Activated naive CD8-positive, alpha-beta T cell treated with anti-CD3 and anti-CD28 coated beads, Interleukin-2, amount 50 U/mL, for 24 hours (primary cell): ENCODE measurements at places on chromosomes 2 and 18.
A peak's percentile ranks its signal among the peaks of the same experiment; 100 is the strongest.

DNA sequence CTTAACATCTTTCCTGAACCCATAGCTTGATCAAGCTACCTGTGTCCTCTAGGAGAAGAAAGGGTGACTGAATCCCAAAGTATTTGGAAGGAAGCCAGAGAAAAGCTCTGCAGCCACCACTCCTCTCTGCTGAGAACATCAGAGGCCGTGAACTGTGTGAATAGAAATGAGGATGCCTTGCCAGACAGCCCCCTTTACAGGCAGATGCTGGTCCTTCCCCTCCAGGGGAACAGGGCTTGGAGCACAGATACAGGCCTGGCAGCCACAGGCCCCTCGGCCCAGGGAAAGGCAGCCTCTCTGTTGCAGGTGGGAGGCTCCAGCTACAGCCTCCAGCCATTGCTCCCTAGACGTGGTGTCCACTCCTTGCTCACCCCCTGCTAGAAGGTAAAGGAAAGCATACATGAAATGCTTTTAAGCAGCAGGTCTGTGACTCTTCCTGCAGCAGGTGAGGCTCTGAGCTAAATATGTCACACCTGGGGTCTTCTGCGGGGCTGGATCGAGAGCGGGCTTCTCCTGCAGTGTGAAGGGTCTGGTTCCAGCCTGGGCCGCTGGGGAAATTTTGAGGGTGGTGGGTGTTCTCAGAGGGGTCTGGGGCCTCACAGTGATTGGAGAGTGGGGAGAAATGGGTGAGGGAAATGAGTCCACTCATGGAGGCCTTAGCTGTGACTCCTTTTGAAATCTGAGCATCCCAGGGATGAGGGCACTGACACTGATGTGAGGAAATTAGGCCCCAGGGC is 234.0 kb downstream of the KLHL29 start:
- DNase-seq, result no peak

GRCh38 chr18:28177828-28178635 is 1.1 kb upstream of the CDH2 start:
- no peak for DNase-seq

- no peak for DNase-seq
Measured at GRCh38 chr2:60793169-60793568, 37.1 kb downstream of the PAPOLG start.

DNA sequence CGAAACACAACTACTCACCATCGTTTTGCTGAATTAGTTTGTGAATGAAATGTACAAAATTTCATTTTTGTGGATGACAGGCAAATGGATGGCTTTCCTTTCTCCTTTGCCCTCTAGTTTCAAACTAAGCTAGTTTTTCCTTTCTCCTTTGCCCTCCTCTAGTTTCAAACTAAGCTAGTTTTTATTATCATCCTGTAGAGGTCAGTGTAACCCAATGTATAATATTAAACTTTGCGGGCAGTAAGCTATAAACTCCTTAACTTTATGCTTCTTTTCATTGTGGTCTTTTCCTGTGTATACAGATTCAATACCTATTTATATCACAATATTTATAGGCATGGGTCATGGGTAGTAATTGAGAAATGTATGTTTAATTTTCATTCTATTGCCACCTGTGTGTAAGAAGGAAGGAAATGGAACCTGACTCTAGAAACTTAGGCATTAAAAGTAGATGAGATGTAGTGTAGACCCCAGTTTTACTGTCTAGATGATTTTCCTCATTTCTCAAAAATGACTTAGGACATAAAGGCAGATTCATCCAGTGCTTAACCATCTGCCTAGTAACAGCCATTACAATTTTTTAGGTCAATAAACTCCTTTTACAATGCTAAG is 58.1 kb downstream of the MAP3K19 start:
- DNase-seq, result no peak

- DNase-seq, result no peak
Measured at GRCh38 chr2:20634507-20635112, 16.3 kb downstream of the HS1BP3 start.

GRCh38 chr2:21381421-21381820 is 257.7 kb downstream of the TDRD15 start:
- no peak for DNase-seq

GRCh38 chr2:203718087-203718486 is 11.6 kb downstream of the CD28 start:
- DNase-seq, result peak; percentile 63

GRCh38 chr2:227192491-227192890 is 28.1 kb downstream of the COL4A3 start:
- no peak for DNase-seq

DNA sequence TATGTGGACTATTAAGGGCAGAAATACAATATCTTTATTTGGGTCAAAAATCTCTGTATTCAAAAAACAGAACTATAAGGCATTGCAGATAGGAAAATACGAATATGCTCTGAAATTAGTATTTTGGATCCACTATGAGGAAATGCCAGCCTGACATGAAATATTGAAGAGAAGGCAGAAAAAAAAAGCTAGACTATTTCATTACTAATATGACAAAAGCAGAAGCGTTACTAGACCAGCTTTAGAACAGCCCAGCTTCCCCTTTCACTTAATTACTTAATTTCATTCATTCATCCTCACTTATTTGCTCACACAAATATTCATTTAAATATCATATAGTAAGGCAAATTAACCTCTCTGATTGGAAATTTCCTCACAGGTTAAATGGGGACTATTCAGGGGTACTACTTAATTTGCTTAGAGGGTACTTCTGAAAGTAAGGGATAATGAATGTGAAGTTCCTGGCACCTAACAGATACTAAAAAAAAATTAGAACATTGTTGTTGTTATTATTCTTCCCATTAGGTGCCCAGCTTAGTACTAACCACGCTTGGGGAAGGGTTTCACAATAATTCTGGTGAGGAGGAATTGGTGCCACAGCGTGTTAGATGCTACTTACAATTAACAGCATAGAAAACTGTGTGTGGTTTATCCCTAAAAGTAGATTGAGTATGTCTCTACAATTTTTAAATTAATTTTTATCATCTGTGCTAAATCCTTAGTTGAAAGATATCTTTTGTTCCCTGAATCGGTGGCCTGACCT is 71.1 kb upstream of the CTLA4 start:
- DNase-seq, result no peak

GRCh38 chr2:16727256-16727655 is 61.6 kb upstream of the CYRIA start:
- DNase-seq, result no peak

GRCh38 chr2:151051574-151052220 is 210.0 kb downstream of the RBM43 start:
- peak; percentile 18 for DNase-seq

DNA sequence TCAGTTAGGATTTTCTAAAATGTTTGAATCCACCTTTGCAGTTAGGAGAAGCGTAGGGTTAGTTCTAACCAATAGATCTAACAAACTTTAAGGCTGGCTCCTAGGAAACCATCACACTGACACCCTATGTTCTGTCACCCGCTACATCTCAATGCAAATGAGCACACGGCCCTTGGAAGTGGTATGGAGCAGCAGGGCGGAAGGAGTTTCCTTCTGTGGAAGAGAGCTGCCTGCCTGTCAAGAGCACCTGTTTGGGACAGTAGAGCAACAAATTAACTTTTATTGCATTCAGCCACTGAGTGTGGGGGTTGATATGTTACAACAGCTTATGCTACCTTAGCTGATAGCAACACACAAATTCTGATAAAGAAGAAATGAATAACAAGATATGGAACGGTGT is 306.9 kb upstream of the RAB6C start:
- DNase-seq, result no peak

DNA sequence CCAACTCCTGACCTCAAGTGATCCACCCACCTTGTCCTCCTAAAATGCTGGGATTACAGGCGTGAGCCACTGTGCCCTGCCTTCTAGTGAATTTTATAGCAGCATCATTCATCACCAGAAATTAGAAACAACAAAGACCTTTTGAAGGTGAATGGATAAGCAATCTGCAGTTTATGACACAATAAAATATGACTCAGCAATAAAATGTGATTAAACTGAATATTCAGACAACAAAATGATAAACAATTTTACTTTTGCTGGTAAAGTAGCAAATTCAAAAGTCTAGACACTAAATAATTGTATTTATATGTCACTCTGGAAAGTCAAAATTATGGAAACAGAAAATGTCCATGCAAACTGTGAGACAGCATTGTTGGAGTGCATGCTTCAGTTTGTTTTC is 656.6 kb downstream of the CBLN2 start:
- no peak for DNase-seq

DNA sequence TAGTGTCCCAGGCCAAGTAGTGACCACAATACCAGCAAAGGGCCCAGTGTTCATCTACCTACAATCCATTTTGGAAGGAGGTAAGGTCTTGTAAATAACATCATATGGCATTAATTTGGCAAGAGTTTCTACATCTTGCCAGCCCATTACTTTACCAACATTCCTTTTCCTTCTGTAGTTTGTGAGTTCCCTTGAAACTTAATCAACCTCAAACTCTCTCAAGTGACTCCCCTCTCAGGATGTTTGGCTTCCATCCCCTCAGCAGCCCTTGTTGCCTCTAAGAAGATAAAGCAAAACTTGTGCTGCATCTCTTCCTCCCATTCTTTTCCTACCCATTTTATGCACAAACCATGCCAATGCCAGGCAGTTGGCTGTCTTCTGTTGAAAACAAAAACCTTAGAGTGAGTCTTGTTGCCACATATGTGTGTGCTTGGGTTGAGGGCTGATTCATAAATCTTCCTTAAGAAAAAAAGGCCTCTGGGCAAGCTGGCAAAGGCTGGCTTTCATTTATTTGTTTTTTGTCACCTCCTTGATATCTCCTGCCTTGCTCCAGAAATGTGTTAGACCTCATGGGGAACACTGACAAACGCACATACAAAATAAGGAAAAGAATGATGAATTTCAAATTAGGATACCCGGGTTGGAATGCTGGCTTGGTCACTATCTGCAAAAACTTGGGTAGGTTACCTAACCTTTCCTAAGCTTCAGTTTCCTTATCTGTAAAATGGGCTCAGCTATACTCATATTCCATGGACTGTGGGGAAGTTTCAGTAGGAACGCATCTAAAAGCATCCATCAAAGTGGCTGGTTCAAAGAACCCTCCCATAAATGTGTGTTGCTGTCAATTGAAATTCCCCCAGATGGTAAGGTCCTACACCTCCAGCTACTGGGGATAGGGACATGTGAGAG is 29.4 kb upstream of the ST3GAL5 start:
- no peak for DNase-seq

GRCh38 chr2:160268151-160268781 is 68.2 kb upstream of the ITGB6 start:
- DNase-seq, result no peak

- no peak for DNase-seq
Measured at GRCh38 chr18:65527879-65528633, 222.8 kb upstream of the CDH7 start.

DNA sequence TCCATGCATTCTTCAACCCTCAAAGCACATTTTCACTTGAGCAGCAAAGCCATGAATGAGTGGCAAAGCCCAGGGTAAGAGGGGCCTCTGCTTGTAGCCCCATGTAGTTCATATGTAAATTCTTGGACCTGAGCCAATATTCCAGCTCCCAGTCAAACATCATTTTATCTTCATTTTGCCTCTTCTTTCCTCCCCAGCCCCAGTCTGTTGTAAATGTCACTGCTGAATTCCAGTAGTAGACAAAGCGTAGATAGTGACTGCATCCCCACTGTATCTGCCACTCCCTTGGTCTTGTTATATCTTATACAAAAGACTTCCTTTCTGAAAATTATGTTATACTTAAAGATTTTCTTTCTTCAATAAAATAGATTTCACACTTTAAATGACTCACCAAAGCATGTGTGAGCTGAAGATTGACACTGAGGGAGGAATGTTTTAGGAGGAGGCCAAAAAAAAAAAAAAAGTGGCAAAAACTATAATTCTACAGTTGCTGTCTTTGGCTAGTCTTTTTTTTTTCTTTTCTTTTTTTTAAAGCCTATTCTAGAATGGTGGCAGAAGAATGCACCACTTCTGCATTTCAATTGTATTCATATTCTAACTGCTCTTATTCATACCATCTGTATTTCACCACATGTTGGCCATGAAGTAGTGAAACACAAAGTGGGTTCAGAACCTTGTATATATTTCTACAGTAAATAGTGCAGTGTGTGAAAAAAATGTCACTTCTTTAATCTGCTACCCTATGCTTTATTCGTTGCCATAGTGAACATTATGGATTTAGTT is 306.1 kb downstream of the CPS1 start:
- no peak for DNase-seq

DNA sequence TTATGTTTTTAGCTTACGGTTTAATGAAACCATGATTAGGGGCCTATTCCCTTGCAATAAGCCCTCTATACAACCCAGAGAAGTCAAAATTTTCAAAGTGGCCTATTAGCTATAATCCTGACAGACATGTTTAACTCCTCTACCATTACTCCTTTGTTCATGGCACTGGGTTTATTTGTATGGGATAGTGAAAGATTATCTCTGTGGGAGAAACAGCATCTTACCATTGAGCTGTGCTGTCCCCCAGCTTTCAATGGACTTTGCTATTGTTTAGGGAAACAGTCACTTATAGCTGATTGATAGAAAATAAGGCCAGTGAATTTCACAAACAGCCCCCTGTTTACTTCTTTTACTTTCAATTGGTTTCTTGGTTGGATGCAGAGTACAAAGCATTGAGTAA is 675.2 kb upstream of the GCFC2 start:
- DNase-seq, result no peak

- DNase-seq, result no peak
Measured at GRCh38 chr18:62963507-62963906, 248.2 kb downstream of the PHLPP1 start.

- DNase-seq, result no peak
Measured at GRCh38 chr2:122908159-122908558, 1116.9 kb upstream of the CNTNAP5 start.

DNA sequence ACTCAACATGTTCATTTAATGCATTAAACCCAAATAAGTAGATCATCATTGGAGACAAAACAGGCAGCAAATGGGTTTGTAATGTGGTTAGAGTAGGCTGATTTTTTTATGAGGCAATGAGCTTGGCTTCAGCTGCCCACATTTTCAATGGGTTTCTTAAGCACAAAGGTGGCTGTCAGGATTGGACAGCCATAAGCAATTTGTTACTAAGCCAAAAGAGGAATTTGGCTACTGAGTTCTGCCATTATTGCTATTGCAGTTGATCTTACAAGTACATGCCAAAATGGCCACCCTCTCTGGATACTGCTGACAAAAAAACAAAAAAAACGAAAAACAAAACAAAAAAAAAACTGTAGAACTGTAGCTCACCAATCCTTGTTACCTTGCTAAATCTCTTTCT is 1348.0 kb upstream of the PIK3C3 start:
- DNase-seq, result no peak

- DNase-seq, result no peak
Measured at GRCh38 chr2:197128897-197129296, 181.7 kb downstream of the ANKRD44 start.

DNA sequence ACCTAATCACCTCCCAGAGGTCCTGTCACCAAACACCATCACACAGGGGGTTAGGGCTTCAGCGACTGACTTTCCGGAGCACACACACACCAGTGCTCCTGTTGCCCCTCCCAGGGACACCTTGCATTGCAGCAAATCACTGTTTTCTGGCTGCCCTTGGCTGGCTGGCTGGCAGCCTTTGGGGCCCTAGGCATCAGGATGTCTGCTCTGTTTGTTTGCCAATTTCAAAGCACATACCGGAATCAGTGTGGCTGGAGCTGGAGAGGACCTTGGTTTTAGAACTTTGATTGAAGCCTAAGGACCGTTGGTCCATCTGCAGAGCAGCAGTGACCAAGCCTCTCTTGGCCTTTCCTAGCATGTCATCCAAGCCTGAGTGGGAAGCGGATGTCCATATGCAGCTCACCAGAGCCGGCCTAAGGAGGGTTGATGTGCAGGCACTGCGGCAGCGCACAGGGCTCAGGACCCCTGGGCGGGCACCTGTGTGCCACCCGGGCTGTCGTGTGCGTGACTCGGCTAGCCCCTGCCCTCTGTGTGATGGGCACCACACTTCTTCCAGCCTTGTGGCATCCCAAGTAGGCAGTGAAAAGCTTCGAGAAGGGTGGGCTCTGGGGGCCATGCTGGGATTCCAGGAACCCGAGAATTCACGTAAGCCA is 62.1 kb downstream of the GBX2 start:
- no peak for DNase-seq
